ENCODE measurements at places on chromosomes 2 and 18. TPM values are rescaled to one million over a fixed set of nuclear protein-coding genes. Genes with fewer than 3 reads are reported as not detected.

DNA sequence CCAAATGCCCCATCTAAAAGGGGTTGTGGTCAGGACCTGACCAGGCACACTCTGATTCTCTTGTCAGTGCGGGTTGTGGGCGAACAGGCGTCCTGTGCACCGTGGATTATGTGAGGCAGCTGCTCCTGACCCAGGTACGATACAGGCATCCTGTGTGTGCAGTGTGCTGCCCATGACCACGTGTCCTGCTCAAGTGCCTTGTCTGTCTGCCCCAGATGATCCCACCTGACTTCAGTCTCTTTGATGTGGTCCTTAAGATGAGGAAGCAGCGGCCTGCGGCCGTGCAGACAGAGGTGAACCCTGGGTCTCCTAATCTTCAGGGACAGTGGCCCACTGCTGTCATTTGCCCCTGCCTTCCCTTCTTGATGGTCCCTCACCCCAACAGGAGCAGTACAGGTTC is 14.6 kb downstream of the PTPN18 start:
- no peak for DNase-seq

DNA sequence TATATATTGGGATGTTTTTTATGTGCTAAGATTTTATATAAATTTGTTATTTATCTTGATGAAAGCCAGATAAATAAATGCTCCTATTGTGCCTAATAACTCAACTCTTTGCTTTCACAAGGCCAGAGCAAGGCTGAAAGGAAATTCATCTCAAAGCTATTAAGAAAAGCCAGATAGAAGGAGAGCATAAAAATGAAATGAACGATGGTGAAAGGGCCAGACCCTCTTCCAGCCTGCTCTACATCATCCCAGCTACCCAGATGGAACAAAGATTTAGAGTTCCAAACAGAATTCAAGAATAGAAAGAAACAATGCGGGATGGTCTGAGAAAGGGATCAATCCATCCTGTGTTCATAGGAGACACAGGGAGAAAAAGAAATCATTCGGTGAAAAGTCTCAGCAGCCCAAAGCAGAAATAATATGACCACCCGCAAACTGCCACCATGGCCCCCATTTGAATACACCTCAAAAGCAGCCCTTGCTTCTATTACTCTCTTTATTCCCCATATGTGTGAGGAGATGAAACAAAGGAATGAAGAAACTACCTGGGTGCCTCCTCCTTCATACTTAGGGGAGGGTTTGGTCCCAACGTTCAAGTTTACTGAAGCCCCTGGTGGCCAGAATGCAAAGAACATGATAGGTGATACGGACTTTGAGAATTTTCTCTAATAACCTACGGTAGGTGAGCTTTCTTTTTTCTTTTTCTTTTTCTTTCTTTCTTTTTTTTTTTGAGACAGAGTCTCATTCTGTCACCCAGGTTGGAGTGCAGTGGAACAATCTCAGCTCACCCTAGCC is 110.1 kb upstream of the FBXO11 start:
- DNase-seq: no peak

The FMNL2 gene
- total RNA-seq: 37.5 TPM

- DNase-seq: no peak
Observed at GRCh38 chr2:204114295-204115136, 178.0 kb downstream of the ICOS start.

- no peak for DNase-seq
Observed at GRCh38 chr2:216950547-216950946, 90.7 kb upstream of the TNP1 start.

The DIPK1C gene
- 0.02 TPM for total RNA-seq

- DNase-seq: no peak
Observed at GRCh38 chr2:80348953-80349352, 44.4 kb upstream of the LRRTM1 start.

DNA sequence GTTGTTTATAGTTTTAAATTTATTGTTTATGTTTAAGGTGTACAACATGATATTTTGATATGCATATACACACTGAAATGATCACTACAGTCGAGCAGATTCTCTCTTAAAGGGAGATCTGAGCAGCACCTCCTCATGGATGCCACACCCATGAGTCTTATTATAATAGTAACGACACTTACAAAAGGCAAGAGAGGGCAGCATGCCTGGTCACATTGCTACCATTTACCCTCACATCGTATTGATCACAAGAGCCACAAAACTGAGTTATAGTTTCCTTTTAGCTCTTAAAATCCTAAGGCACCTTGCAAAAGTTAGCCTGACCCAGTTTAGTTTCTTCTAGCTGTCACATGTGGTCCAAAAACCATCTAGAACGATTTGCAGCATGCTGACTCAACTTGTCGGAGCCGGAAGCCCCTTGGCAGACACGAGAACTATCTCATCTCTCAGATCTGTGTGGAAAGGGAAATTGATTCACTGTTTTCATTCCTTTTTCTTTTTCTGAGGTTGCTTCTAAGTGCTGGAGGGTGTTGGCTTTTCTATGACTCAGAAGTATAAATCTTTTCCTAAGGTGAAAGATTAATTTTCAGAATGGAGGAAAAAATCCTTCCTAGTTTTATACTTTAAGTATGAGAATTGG is 85.3 kb downstream of the CDC42EP3 start:
- peak; percentile 96 for DNase-seq

The CHRNA1 gene
- not detected for total RNA-seq

DNA sequence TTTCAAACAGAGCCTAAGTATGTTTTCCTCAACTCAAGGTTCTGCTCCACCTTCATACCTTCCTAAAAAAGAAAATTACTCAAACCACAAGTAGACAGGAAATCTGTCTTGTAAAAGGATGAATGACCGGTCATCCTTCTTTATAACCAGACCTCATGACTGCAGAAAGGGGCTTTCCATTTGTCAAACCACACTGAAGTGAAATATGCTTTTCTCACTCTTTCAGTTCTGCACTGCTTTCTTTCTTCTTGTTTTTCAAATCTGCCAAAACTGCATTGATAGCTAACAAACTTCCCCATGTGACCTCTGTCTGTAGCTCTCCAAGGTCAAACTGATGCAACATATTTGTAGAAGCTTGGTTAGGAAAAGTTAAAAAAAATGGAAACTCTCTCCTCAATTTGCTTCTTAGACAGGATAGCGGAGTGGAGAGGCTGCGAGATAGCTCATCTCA is 308.9 kb upstream of the CCDC68 start:
- peak; percentile 24 for DNase-seq

- no peak for DNase-seq
Observed at GRCh38 chr2:80299661-80300060, 4.9 kb downstream of the LRRTM1 start.

DNA sequence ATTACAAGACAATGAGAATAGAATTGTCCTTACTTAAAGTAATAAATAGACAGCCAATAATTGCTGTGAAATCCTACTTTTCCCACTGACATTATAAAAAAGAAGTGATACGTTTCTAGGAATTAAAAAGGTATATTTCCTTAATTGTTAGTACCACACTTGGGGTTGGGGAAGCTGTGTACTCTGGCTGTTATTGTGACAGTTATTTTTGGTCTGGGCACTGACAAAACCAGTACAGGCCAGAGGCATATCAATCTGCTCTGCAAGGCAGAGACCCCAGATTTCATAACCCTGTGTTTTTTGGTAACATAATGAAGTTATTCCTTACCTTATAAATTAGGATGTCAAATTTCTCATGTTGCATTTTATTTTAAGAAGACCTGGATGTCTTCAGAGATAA is 66.5 kb downstream of the RAB10 start:
- no peak for DNase-seq

- no peak for DNase-seq
Observed at GRCh38 chr2:200744201-200744602, 67.5 kb upstream of the BZW1 start.

GRCh38 chr2:182650704-182651103 is 65.4 kb upstream of the DNAJC10 start:
- peak; percentile 62 for DNase-seq

DNA sequence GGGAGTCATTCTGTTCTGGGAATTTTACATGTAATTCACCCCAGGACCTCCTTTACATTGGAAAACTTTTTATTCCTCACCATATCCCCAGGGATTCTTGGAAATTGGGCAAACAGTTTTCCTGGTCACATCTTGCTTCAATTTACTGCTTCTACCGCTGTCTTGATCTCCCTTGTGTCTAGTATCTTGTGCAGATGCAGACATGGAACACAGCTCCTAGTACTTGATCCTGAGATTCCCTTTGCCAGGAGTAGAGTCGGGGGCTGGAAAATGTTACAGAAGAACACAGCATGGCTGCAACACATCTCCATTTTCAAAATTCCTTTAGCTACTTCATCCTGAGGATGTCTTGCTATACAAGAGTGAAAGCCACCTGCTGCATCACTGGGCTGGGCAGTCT is 472.8 kb downstream of the PLCL1 start:
- DNase-seq: no peak

The CHST10 gene
- total RNA-seq: 24.2 TPM

The ITGB6 gene
- total RNA-seq: 0.29 TPM

DNA sequence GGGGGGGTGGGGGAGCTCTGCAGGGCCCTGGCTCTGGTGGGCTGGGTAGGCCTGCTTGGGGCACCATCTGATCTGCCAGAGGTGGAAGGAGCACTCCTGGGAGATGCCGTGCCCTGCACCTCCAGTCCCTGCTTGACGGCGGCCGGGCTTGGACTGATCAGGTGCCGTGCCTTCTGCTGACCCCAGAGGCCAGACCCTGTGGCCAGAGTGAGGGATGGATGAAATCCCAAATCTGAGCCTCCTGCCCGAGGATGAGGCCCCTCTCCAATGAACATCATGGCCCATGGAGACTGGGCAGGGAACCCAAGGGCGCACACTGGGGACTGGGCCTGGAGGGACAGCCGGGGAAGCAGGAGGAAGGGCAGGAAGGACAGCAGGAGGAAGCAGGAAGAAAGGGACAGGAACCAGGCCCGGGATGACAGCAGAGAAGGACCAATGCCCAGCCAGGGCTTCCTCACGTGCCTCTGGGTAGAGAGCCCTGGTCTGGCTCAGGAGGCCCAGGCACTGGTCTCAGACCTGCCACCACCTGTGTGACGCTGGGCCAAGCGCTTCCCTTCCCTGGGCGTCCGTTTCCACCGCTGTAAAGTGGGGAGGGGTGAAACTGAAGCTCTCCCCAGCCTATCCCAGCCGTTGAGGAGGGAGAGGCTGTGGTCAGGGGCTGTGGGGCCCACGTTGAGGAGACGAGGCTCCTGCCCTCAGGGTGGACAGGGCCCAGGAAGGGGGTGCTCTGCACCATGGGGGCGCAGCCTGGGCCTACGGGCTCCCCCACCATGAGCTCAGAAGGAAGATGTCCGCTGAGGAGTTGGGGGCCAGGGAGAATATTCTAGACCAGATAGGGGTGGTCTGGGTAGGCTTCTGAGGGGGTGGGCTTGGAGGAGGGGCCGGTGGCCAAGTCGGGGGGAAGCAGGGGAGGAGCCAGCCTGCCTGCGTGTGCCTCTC is 1.0 kb upstream of the GPR35 start:
- DNase-seq: no peak

The ABHD1 gene
- 2.2 TPM for total RNA-seq

GRCh38 chr2:1988049-1988448 is 243.7 kb upstream of the PXDN start:
- DNase-seq: no peak

DNA sequence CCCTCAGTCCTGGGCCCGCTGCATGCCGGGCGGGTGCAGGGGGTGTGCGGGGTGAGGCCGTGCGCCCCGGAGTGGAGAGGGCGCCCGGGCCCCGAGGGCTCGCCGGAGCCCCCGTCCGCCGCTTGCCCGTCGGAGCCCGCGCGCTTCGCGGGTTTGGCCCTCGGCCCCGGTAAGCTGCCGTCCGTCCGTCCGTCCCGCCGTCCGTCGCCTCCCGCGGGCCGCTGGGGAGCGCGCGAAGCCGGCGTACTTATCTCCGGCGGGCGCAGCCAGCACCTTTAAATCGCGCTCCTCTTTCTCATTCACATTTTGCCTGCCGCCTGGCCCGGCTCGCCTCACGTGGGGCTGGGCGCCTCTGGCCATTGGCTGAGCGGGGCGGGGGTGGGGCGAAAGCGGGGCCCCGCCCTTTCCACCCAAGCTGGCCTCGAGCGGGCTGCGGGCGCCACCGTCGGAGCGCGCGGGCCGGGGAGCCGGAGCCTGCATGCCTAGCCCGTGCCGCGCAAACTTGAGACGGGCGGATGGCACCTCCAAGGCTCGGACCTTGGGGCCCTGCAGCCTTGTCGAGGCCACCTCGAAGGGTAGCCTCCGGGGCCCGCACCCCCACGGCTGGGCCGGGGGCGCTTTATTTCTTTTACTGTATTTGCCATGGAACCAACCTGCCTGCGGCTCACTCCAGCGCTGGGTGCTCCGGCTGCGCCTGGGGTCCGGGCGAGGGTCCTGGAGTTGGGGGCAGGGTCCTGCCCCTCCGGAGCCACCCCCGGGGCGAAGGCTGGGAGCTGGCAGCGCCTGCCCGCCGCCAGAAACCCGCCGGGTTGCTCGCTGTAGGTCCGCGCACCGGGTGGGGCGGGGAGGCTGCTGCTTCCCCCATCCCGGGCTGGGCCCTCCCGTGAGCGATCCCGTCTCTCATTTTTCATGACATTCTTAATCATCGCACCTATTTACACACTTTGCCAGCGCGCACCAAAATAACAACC is at the start of gene GBX2:
Gene GBX2 (minus strand): TSS at position 277 of the 971 bp plus-strand sequence. CDS start 415 bp downstream, outside the sequence.
- peak; percentile 79 for DNase-seq

- peak; percentile 88 for DNase-seq
Observed at GRCh38 chr2:190835303-190835930, 45.2 kb upstream of the GLS start.

The NEU2 gene
- not detected for total RNA-seq

The ANKRD53 gene
- not detected for total RNA-seq

DNA sequence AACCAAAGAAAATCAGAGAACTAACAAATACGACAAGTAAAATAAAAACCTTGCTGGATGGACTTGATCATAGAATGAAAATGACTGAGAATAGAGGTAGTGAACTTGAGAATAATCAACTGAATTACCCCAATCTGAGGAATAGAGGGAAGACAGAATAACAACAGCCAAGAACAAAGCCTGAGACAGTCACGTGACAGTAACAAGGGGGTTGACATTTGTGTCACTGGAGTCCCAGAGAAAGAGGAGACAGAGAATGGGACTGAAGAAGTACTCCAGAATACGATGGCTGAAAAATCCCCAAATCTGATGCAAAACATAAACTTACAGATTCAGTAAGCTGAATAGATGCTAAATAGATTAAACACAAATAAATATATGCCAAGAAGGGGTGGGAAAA is 248.5 kb upstream of the HDAC4 start:
- no peak for DNase-seq

DNA sequence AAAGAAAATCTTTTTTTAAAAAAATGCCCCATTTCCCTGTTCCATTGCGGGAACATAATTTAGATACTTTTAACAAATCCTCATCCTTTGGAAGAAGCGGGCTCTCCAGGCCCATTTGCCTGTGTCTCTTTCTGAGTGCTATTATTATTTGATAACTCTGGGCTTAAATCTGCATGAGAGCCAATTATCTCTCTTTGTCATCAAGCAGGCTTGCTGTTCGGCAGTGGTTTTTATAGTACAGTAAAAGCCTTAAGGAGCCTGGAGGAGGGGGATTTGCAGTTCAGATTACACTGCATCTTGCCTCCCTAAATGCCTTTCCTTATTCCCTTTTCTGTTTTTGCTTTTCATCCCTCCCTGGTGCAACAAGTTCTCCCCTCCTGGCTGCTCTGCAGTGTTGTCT is 50.6 kb downstream of the CELF4 start:
- no peak for DNase-seq

DNA sequence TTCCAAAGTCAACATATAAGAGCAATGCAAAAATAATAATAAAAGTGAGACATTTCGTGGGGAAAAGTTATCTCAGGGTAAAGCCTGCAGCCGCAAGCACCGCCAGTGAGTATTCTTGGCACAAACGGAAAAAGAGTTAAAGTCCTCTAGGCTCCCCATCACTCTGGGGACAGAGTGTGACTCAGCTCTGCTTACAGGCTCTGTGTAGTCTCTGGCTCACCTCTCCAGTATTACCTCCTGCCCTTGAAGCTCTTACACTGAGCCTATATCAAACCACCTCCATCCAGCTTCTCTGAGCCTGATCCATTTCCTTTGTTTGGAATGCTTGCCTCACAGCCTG is 55.5 kb downstream of the MTHFD2 start:
- peak; percentile 21 for DNase-seq

The SIGLEC15 gene
- 0.12 TPM for total RNA-seq
